Neural crest cell (in vitro differentiated cells): ENCODE measurements at places on chromosomes 7 and 10.

DNA sequence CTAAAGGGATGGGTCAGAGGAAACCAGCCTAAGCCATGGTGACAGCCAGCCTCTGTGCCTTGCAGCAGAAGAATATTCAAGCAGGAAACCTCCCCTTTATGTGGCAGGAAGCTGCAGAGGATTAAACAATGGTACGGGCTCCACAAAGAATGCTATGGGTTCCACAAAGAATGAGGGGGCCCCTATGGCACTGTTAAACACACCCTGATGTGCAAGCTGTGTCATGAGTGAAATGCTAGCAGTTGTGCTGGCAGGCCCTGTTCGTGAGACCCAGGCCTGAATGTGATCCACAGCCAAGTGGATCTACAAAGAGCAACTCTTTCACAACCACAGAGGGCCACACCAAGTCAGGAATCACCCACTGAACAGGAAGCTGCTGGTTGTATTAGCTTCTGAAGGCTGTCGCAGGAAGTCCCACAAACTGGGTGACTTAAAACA lies 68.9 kb downstream of the MYOF start:
- no peaks in the 10 kb centered on the region for H3K27me3 ChIP-seq
- peak overlapping the region; percentile 44 for H3K27ac ChIP-seq
- peaks cover 5% of the 10 kb centered on the region for H3K36me3 ChIP-seq
- DNase-seq, result no peak
- H3K4me3 ChIP-seq, result no peak overlapping the region

GRCh38 chr10:119755446-119755845 lies 29.6 kb downstream of the INPP5F start:
- H3K36me3 ChIP-seq, result peaks cover 7% of the 10 kb centered on the region
- H3K27ac ChIP-seq, result no peak overlapping the region
- H3K4me1 ChIP-seq, result peaks cover 19% of the 10 kb centered on the region
- H3K4me3 ChIP-seq, result no peak overlapping the region
- no peak for DNase-seq

- no peak overlapping the region for H3K27ac ChIP-seq
- peaks cover 11% of the 10 kb centered on the region for H3K36me3 ChIP-seq
- H3K4me3 ChIP-seq, result no peak overlapping the region
- no peak for DNase-seq
Measured at GRCh38 chr7:121282129-121282528, 46.7 kb upstream of the WNT16 start.

GRCh38 chr10:18437486-18437885 lies 213.9 kb downstream of the NSUN6 start:
- H3K27ac ChIP-seq, result no peak overlapping the region
- no peak for DNase-seq
- H3K4me3 ChIP-seq, result no peak overlapping the region
- H3K27me3 ChIP-seq, result no peaks in the 10 kb centered on the region

DNA sequence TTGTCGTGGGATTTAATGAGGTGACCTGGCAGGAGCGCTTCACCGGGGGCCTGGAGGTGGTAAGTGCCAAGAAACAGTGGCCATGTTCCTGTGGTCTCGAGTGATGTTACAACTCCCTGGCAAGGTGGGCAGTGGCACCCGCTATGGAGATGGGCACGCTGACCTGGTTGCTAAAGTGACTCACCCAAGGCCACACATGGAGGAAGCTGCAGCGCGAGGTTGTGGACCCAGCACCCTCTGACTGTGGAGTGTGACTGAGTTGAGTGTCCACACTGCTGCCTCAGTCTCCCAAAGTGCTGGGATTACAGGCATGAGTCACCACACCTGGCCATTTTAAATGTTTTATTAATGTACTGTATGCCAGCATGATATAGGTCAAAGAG lies 73.2 kb downstream of the RGS10 start:
- H3K4me1 ChIP-seq, result no peaks in the 10 kb centered on the region
- H3K27me3 ChIP-seq, result peaks cover 34% of the 10 kb centered on the region
- no peak overlapping the region for H3K27ac ChIP-seq

GRCh38 chr10:113470372-113471240 lies 82.2 kb upstream of the HABP2 start:
- no peaks in the 10 kb centered on the region for H3K27me3 ChIP-seq
- no peak overlapping the region for H3K4me3 ChIP-seq
- no peaks in the 10 kb centered on the region for H3K36me3 ChIP-seq
- no peaks in the 10 kb centered on the region for H3K4me1 ChIP-seq
- no peak for DNase-seq

DNA sequence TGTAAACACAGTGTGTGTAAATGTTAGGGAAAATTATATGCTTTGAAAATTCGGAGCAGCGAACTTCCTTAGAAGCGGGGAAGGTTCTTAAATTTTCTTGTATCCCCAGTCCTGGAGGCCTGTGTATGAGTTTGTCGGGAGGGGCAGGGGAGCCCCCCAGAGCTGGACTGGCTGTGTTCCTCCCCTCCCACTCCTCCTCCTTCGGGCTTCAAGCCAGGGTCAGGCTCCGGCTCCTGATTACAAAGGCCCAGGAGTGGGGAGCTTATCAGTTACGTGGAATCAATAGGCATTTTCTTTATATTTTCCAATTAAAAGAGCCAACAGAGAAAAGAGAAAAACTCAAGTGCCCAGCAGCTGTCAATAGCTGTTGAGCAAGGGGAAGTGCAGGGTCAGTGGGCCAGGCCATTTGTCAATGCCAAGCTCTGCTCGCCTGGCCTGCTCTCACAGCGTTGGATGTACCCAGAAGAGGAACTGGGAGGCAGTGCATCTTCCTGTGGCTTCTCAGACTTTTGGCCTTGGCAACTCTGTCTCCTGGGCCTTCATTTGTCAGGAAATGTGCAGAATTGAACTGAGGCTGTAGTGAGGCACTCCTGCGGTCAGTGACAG lies 156.9 kb upstream of the PCBD1 start:
- H3K4me1 ChIP-seq, result peaks cover 23% of the 10 kb centered on the region
- no peaks in the 10 kb centered on the region for H3K27me3 ChIP-seq
- no peak overlapping the region for H3K4me3 ChIP-seq

DNA sequence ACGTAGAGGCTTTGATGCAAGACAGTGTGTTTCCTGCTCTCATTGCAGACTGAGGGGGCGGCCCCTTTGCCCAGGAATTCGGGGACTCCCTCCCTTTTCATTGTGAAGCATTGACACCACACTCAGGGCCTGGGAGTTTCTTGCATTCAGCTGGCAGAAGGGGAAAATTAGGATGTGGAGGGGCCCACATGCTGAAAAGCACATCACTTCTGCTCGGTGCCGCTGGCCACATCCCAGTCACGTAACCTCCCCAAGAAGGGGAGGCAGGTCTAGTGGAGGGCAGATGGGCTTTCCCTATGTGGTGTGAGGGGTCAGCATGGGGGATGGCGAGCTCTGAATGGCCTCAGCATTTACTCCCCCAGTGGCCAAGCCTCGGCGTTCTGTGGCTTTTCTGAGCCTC lies 47.9 kb downstream of the ADCY1 start:
- H3K4me3 ChIP-seq, result no peak overlapping the region
- H3K36me3 ChIP-seq, result peaks cover 22% of the 10 kb centered on the region
- H3K27me3 ChIP-seq, result no peaks in the 10 kb centered on the region
- no peak for DNase-seq
- H3K4me1 ChIP-seq, result peaks cover 7% of the 10 kb centered on the region

GRCh38 chr7:77553123-77553522 lies 16.0 kb downstream of the PTPN12 start:
- peaks cover 10% of the 10 kb centered on the region for H3K36me3 ChIP-seq
- peaks cover 48% of the 10 kb centered on the region for H3K4me1 ChIP-seq
- no peak overlapping the region for H3K4me3 ChIP-seq
- no peak for DNase-seq
- H3K27ac ChIP-seq, result no peak overlapping the region

GRCh38 chr7:105020926-105021325 lies 6.9 kb downstream of the KMT2E start:
- peaks cover 49% of the 10 kb centered on the region for H3K4me1 ChIP-seq
- no peak for DNase-seq
- H3K27me3 ChIP-seq, result no peaks in the 10 kb centered on the region
- no peak overlapping the region for H3K27ac ChIP-seq
- H3K4me3 ChIP-seq, result no peak overlapping the region
- no peaks in the 10 kb centered on the region for H3K36me3 ChIP-seq

DNA sequence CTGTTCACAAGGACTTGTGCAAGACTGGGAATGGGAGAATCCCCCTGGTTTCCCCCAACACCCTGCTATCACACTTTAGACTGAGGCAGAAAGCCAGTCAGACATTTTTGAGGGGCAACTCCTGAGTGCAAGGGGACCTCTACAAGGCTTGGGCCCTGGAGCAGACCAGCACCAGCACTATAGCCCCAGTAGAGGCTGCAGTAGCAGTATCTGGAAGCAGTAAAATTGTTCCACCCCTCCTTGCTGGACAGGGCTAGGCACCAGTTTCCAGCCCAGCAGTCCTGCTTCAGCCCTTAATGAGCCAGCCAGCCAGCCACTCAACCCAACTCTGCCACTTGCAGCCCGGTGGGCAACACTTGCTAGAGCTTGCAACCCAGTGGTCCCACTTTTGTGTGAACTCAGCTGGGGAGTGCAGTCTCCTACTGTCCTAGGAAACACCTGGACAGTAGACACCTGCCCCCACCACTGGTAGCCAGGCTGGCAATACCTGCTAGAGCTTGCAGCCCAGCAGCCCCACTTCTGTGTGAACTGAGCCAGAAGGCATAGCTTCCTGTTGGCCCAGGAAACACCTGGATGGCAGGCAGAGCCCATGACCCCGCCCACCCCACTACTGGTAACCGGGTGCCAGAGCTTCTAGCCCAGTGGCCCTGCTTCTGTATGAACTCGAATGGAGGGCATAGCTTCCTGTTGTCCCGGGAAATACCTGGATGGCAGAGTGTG lies 65.0 kb downstream of the FBXL13 start:
- peaks cover 18% of the 10 kb centered on the region for H3K36me3 ChIP-seq
- peaks cover 5% of the 10 kb centered on the region for H3K4me1 ChIP-seq
- H3K27ac ChIP-seq, result no peak overlapping the region
- no peaks in the 10 kb centered on the region for H3K27me3 ChIP-seq
- DNase-seq, result no peak

DNA sequence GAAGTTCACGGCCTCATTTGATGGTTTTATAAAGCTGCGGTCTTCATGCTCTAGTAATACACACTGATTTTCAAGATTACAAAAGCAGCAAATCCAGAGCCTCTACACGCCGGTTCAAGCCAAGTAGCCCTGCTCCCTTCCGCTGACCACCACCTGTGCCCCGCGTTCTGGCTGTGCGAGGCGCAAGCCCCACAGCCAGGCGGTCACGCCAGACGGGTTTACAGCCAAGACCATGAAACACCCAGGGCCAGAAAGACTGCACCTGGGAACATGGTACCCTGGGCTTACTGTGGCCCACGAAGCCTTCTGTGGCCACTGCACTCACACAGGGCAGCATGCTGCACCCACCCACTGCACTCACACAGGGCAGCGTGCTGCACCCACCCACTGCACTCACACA lies 33.6 kb downstream of the GPER1 start:
- peaks cover 8% of the 10 kb centered on the region for H3K4me1 ChIP-seq
- no peaks in the 10 kb centered on the region for H3K27me3 ChIP-seq
- H3K4me3 ChIP-seq, result no peak overlapping the region
- H3K27ac ChIP-seq, result no peak overlapping the region

DNA sequence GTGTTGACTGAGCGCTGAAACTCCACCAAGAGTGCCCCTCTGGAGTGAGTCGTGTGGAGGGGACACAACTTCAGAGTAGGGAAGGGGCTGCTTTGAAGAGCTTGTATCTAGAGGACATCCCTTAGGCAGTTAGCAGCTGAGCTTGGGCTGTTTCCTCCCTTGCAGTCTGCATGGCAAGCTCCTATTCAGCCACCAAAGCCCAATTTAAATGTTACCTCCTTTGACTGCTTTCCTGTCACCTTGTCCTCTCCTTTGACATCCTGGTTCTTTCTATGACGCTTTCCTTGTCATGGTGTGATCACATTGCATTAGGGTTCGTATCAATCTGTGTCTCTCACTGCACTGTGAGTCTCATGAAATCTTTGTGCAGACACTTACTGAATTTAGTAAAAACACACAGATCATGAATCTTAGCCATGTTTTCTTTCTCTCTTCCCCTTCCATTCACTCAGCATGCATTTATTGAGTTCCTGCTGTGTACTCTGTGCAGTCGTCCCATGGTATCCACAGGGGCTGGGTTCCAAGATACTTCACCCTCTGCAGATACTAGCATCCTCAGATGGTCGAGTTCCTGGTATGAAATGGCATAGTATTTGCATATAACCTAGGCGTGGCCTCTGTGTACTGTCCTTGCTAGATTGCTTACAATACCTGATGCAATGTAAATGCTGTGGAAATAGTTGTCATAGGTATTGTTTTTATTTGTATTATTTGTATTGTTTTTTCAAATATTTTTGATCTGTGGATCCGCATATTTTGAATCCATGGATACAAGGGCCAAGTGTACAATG lies 228.5 kb downstream of the CCDC3 start:
- no peak overlapping the region for H3K4me3 ChIP-seq
- peaks cover 11% of the 10 kb centered on the region for H3K36me3 ChIP-seq
- peaks cover 27% of the 10 kb centered on the region for H3K4me1 ChIP-seq
- H3K27ac ChIP-seq, result no peak overlapping the region
- H3K27me3 ChIP-seq, result no peaks in the 10 kb centered on the region

GRCh38 chr10:77919713-77920108 lies 6.8 kb downstream of the DLG5 start:
- H3K4me3 ChIP-seq, result no peak overlapping the region
- no peaks in the 10 kb centered on the region for H3K27me3 ChIP-seq
- DNase-seq, result no peak
- H3K36me3 ChIP-seq, result peaks cover 7% of the 10 kb centered on the region
- H3K4me1 ChIP-seq, result peaks cover 47% of the 10 kb centered on the region

GRCh38 chr10:116134322-116134721 lies 138.7 kb downstream of the GFRA1 start:
- no peak for DNase-seq
- no peak overlapping the region for H3K27ac ChIP-seq
- H3K27me3 ChIP-seq, result no peaks in the 10 kb centered on the region
- peaks cover 15% of the 10 kb centered on the region for H3K36me3 ChIP-seq
- H3K4me1 ChIP-seq, result peaks cover 17% of the 10 kb centered on the region

DNA sequence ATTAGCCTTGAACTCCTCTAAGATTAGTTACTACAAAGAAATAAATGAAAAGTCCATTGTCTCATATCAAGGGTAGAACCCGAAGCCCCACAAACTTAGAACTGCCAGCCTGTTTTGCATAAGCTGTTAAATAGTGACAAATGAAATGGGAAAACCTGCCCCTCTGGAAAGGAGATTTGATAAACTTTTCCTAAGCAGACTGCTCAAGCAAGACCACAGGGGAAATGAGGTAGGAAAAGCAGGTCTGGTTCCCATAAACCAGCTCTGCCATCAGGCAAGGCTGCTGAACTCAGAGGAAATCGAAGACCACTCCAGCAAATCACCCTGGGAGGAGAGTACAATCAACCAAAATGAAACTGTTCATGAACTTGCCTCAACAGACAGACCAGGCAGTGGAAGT lies 181.5 kb upstream of the AOAH start:
- no peak for DNase-seq
- no peak overlapping the region for H3K4me3 ChIP-seq
- H3K27ac ChIP-seq, result no peak overlapping the region
- H3K27me3 ChIP-seq, result no peaks in the 10 kb centered on the region

DNA sequence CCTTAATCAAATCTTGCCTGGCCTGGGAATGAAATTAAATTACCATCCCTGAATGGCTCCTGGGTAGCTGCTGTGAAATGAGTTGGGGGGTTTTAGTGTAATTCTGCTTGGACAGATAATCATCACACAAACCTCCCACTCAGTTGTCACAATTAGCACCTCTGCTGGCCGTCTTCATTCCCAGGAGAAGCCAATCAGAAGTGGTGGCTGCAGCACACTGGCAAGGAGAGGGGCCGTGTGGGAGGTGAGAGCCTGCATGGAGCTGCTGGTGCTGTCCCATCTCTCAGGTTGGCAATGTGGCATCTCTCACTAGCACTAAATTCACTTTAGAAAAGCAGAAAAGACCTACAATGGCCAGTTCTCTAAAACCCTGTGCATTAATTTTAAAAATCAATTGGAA lies 92.5 kb downstream of the NT5C2 start:
- no peaks in the 10 kb centered on the region for H3K27me3 ChIP-seq
- no peak overlapping the region for H3K27ac ChIP-seq
- H3K4me1 ChIP-seq, result no peaks in the 10 kb centered on the region
- no peaks in the 10 kb centered on the region for H3K36me3 ChIP-seq
- DNase-seq, result no peak
